ENCODE measurements at places on chromosomes 7 and 10. TPM values are rescaled to one million over a fixed set of nuclear protein-coding genes. Genes with fewer than 3 reads are reported as not detected.

DNA sequence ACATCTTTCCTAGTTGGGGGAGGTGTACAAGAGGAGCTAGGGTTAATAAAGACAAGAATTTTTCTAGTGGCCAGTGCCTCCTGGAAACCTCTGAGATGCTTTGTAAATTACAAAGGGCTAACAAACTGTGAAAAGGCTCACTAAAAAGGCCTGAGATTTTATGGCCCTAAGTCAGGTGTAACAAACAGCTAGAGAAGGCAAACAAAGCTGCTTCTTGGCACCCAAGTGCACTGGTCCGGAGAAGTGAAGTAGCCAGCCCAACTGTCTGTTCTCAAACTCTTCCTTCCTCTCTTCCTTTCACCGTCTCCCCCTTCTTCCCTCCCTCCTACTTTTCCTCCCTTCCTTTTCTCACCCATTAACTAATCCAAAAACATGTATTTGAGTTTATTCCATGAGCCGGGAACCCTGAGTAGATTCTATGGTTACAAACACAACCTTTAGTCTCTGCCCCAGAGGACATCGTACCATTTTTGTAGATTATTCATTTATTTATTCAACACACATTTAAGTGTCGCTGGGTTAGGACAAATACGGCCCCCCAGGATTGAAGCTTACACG lies 143.4 kb upstream of the PCGF5 start:
- no peak for DNase-seq

GRCh38 chr10:17562614-17563013 lies 54.6 kb downstream of the HACD1 start:
- DNase-seq: no peak

GRCh38 chr10:24958721-24959381 lies 6.4 kb upstream of the PRTFDC1 start:
- DNase-seq: peak; percentile 43

DNA sequence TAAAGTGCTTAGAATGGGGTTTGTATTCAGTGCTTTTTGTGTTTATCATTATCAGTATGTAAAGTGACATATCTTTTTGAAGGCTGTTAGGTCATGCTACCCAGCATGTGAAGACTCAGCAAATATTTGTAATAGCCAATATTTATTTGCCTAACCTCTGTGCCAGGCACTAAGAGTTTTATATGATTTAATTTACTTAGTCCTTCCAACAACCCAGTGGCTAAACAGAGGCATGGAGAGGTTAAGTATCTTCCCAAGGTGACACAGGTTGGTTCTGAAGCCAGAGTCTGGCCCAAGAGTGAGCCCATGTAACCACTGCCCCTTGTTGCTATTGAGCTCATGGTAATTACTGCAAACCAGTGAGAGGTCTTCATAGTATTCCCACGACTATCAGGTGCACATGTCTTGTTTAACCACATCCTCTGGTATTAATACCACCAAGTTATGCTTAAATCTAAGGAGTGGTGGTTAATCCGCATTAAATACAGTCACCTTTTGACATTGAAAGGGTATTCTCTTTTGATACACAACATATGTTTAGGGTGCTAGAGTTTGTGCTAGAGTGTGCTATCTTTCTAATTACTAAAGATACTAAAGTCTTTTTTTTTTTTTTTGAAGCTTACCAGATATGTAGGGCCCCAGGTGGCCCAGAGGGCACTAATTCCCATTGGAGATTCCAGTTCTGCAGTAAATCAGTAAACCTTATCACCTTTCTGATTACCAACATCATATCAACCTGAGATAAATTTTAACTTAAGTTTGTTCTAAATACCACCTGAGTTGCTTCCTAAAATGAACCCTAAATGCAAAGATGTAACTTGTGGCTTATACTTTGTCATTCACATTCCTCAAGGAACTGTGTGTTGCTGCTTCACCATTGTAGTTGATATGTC lies 2.9 kb downstream of the ADD3 start:
- DNase-seq: no peak

DNA sequence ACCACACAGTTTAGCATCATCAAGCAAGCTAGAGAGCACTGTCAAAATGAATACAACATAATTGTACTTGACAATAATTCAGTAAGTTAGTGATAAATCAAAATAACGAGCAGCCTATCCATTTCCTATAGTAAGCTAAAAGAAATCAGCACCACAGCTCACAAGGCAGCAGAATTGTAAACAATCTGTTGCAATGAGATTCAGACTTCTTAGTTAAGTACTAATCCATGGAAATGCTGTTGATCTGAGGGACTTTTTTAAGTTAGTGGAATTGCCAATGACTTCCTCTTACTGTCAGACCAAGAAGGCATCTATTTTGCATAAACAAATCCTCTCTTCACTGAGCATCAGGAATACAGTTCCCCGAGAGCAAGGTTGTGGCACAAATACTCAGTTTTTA lies 136.6 kb upstream of the CCDC6 start:
- no peak for DNase-seq

DNA sequence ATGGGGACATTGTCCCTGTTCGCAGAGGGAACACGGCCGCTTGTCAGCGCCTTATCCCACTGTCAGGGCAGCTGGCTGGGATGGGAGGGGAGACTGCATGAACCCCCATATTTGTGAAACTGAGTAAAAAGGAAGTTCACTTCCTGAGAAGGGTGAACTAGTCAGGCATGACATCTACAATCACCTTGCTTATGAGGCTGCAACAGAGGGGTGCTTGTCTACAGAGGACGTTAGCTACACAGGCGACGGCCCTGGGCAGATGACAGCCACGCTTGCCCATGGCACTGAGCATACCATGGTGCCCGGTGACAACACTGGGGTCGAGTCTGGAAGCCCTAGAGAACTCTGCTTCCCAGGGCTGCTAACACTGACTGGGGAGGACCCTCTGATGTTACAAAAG lies 46.0 kb upstream of the KDM7A start:
- DNase-seq: no peak

DNA sequence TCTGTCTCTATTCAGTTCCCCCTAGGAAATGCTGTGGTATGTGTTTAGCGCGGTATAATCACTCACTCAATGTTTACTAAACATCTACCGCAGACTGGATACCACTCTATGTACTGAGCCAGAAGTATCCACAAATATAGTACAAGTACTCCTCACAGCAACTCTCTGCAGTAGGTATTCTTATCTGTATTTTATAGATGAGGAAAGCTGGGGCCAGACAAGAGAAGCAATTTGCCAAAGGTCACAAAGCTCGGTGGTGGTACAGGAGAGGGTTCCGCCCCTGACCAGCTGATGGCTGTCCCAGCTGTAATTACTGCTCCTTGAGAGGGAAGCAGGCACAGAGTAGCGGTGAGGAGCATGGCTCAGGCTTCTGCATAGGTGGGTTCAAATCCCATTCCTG lies 184.1 kb downstream of the DOCK4 start:
- DNase-seq: no peak

DNA sequence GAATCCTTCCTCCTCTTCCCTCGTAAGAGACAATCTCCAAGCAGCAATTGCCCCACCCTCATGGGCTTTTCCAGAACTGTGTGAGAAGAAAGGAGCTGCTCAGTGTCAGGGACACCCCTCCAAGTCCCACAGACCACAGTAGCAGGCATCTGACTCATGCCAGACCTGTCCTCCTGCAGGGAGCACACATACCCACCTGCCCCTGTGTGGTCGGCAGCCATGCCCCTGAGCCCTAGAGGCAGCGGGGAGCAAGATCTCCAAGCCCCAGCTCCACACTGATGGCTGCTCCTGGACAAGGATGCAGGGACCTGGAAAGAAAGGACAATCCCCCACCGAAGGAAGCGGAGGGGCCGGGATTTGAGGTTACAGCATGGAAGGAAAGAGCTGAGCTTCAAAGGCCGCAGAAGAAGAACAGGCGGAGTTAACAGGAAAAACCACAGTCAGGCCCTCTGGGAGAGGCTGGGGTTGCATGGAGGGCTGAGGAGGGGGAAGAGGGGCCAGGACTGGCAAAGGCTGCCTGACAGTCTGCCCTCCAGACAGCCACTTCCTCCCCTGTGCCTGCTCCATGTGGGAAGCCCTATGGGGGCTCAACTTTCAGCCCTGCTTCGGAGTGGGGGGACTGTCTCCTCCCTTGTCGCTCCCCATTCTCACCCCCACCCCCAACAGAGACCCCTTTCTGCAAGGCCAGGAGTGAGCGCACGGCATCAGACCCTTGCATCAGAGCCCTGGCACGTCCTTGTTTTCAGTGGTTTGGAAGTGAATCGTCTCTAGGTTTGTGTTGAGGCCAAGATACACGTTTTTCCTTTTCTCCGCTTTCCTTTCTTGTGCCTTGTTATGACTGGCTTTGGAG lies 46.8 kb downstream of the ASB13 start:
- peak; percentile 39 for DNase-seq

GRCh38 chr10:11742009-11742778 lies at the start of gene ECHDC3:
Gene ECHDC3, plus strand, starts transcription at chr10:11742382. Its CDS starts 195 bp downstream, at chr10:11742577.
- DNase-seq: no peak

GRCh38 chr10:30775779-30776591 lies 146.4 kb upstream of the LYZL2 start:
- peak; percentile 36 for DNase-seq

GRCh38 chr7:93185303-93186027 lies 37.3 kb upstream of the SAMD9L start:
- no peak for DNase-seq

- DNase-seq: no peak
Measured at GRCh38 chr10:70441895-70442309, 421 bp upstream of the NODAL start.

GRCh38 chr7:135114622-135115021 lies 33.2 kb upstream of the TMEM140 start:
- DNase-seq: no peak

DNA sequence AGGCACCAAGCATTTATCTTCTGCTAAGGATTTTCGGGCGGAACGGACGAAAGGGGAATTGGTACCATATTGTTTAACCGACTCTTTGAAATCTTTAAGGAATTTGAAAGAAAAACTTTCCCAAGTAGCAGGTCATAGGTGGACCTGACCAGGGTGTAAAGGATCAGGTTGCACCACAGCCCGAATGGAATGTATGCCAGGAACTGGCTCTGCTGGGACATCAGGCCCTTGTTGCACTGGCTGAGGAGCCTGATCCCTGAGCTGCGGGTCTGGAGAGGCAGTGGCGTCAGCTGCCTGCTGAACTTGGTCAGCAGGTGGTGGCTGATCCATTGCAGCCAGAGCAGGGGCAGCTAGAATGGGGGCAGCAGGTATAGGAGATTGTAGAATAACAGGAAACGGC lies 41.4 kb upstream of the AKR1C2 start:
- no peak for DNase-seq

Gene GRM3
- total RNA-seq: not detected

Gene CPVL
- 5.7 TPM for total RNA-seq

Gene TMEM178B
- 0.44 TPM for total RNA-seq

Gene GRID2IP
- total RNA-seq: not detected

Gene GHRHR
- not detected for total RNA-seq

Gene DGKB
- 0.90 TPM for total RNA-seq

Gene TMEM229A
- total RNA-seq: not detected
